Stimulated activated naive CD8-positive, alpha-beta T cell treated with anti-CD3 and anti-CD28 coated beads, Interleukin-15, amount 100 ng/mL, for 72 hours (primary cell): ENCODE measurements at places on chromosomes 12 and 14.

DNA sequence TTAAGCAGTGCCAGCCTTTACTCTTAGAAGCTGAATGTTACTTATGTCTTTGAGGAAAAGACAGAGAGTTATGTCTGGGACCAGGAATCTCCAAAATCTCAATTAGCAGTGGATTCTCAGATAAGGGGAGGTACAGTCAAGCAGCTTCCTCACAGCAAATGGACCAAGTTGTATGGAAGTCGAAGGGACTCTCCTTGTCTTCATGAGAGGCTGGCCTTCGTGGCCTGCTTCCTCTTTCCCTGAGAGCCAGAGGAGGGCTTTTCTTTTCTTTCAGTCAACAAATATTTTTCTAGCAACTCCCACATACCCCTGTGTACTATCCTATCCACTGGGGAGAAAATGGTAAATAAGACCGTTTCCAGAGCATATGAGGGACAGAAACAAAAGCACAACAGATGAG is 6.6 kb upstream of the WNT5B start:
- DNase-seq: no peak

DNA sequence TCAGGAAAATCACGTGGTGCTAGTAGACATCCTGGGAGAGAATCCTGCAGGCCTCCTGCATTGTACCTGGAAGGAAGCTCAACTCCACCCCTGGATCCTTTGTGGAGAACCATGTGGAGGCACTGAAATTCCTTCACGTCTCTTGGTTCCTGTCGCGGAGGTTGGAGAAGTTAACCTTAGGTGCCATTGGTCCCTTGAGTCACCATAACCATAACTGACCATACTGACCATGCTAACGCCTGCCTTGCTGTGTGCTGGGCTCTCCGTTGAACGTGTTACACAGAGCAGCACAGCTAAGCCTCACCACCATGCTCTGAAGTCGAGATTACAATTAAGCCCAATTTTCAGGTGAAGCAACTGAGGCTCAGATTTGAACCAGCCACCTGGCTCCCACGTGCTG is 18.6 kb downstream of the C14orf132 start:
- no peak for DNase-seq

- DNase-seq: no peak
These were observed 74.1 kb upstream of the SLC38A2 start for GRCh38 chr12:46446645-46447044.

- DNase-seq: no peak
These were observed 65.8 kb downstream of the TRIM9 start for GRCh38 chr14:51028851-51029754.

DNA sequence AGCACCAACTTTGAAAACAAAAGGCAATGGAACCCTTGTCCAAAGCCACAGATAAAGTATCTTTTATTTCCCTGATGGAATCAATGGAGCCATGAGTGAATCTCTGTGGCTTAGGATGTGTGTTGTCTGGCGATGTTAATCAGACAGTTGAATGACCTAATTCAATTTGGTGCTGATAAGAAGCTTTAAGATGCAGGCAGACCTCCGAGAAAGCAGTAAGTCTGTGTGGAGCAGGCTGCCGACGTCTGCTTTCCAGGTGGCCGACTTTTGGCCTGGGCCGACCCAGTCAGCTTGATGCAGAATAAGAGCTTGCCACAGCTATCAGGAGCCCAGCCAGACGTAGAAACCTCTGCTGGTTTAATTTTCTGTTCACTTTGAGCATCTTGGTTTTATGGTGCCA is 21.1 kb upstream of the TMEM132C start:
- no peak for DNase-seq

- no peak for DNase-seq
These were observed 82.8 kb upstream of the PLEKHG7 start for GRCh38 chr12:92619730-92620684.

GRCh38 chr12:1821805-1822204 is 1.4 kb downstream of the LRTM2 start:
- DNase-seq: no peak

GRCh38 chr14:22565391-22565945 is 23.6 kb downstream of the DAD1 start:
- DNase-seq: no peak

DNA sequence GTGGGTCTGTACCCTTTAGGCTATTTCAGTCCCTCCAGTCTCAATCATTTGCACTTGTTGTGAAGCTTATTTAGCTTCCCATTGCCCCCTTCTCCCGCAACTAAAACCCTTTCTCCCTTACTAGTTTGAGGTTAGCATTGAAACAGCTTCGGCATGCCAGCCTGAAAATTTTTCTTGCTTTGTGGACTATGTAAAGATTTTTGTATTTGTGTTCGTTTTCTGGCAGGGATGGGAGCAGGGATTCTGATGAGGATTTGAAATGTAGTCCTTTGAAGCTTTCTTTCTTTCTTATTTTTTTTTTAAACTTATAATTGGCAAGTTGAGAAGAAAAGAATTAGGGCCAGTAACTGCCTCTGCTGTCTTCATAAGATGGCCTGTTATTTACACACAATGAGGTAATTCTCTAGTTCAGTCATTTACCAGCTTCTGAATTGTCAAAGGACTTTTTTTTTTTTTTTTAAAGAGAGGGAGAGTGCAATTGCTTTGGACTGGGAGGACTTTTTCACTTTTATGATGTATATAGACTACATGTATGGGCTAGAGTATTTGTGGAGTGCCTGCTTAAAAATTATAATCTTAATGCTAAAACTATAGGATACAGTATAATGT is 29.0 kb downstream of the PALS1 start:
- no peak for DNase-seq

DNA sequence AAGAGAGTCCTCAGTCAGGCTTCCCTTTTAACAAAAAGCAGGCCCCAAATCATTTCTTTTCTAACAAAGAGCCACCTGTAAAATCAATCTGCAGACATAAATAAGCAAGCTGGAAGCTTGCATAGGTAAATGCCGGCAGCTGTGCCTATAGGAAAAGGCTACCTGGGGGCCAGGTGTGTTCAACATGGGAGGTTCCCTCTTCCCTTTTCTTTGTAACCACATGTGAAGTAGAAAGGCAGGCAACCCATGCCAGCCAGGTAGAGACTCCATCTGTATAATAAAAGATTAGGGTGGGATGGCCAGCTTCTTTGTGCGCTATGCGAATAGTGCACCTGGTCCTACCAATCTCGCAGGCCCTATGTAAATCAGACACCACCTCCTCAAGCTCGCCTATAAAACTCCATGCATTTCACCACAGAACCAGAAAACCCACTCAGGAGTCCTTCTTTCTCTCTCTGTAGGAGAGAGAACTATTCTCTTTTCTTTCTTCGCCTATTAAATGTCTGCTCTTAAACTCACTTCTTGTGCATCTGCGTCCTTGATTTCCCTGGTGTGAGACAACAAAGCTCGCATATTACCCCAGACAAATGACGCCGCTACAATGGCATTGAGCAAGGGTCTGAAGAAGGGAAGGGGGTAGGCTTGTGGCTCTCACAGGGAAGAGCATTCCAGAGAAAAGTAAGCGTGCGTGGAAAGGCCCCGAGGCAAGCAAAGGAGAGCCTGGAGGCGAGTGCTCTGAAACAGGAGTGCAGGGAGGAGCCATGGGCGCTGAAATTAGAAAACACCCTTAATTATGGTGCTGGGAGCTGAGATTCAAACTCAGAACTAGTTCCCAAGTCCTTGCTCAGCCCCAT is 67.2 kb downstream of the TTC9 start:
- no peak for DNase-seq

DNA sequence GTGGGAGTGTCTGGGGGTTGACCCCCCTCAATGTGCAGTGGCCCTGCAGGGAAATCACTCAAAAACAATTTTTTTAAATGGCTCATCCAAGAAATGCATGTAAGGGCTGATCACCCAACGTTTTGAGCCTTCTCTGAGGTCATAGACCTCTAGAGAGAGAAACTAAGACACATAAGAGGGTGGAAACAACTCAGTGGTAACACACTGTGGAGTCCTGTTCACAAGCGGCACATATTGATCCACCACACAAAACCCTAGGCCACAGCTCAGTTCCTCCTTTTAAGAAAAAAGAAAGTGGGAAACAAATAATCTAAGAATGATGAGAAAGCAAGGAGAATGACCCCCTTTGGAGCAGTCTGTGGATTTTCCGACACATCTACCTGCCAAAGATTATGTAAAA is 83.0 kb upstream of the METAP2 start:
- DNase-seq: no peak

- DNase-seq: no peak
These were observed 732.4 kb downstream of the AACS start for GRCh38 chr12:125797421-125798175.

GRCh38 chr12:7293670-7294069 is 10.2 kb upstream of the ACSM4 start:
- no peak for DNase-seq

DNA sequence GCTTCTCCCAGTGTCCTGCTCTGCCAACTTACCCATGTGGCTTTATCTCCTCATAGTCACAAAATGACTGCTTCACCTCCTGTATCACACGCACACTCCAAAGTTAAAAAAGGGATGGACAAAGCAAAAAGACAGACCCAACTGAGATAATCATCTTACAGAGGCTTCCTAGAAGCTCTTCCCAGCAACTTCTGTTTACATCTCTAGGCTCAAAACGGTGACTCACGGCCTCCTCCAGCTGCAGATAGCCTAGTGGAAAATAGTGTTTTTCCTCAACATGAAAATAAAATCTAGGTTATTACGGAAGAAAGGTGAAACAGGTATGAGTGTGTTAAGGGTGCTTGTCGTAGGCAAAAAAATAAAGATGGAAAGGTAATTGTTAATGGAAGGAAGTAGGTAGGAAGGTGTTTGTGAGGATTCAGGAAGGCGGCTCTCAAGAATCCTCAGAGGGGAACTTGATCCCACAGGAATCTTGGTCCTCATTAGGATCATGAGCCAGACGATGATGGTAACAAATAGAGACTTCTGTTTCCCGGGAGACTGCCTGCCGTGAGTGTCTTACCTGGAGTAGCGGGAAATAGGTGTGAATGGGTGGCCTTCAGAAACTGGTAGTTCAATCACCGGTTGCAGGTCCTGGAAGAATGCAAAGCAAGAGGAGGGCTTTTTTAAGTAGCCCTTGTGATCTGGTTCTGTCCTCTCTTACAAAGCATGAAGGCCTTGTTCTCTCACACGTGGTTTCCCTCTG is 487.5 kb upstream of the TMEM132C start:
- DNase-seq: no peak

DNA sequence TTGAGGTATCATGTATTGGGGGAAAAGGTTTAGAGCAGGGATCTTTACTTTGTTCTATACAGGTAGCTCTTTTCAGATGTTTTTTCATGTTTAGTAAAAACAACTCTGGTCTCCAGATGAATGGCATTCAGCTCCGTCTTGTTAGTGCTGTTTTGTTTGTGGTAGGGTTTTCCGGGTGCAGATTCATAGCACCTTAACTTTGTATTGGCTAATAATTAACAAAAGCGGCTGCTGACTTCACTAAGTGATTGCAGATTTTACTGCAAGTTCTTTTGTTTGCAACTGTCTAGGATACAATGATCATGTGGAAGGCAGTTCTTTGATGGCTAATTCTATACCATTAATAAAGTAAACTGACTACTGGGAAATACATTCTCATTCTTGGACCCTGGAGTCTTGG is 32.2 kb upstream of the BHLHE41 start:
- no peak for DNase-seq

- no peak for DNase-seq
These were observed 73.9 kb upstream of the PLEKHA5 start for GRCh38 chr12:19055589-19055988.

GRCh38 chr12:45779936-45780335 is 50.4 kb downstream of the ARID2 start:
- no peak for DNase-seq

GRCh38 chr12:56243731-56244181 is 13.9 kb downstream of the SLC39A5 start:
- no peak for DNase-seq

- no peak for DNase-seq
These were observed 3.4 kb downstream of the PPTC7 start for GRCh38 chr12:110579535-110580253.

GRCh38 chr14:49923442-49923841 is 30.6 kb downstream of the ARF6 start:
- no peak for DNase-seq

DNA sequence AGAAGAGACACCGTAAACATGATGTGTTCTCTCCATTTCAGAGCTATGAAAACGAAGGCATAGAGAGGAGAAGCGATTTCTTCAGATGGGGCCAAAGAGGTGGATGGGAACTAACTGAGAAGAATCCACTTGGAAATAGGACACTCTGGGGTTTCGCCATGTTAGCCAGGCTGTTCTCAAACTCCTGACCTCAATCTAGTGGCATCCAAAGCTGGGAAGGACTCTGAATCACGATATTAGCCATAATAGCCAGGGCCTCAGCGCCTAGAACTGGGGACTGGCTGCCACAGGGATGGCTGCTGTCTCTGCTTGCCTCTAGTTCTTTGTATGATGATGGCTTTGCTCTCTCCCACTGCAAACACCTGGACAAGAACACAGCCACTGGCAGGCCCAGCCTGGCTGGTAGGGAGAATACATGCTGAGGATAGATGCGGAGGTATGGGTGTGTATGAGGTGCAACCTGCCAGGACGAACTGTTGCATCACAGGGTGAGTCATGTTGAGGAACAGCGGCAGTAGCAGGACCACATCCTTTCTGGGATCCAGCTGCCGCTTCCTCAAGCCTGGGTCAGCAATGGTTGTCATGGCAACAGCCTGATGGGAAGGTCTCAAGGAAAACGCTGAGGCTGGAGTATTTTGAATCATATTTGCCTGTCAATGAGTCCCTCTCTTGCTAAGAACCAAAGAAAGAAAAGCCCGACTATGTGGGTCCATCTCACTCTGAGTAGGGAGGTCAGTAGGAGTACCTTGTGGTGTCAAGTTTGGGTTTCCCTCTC is 31.1 kb downstream of the CCDC177 start:
- peak; percentile 30 for DNase-seq

- no peak for DNase-seq
These were observed 114.7 kb upstream of the MYL2 start for GRCh38 chr12:111034886-111035577.

DNA sequence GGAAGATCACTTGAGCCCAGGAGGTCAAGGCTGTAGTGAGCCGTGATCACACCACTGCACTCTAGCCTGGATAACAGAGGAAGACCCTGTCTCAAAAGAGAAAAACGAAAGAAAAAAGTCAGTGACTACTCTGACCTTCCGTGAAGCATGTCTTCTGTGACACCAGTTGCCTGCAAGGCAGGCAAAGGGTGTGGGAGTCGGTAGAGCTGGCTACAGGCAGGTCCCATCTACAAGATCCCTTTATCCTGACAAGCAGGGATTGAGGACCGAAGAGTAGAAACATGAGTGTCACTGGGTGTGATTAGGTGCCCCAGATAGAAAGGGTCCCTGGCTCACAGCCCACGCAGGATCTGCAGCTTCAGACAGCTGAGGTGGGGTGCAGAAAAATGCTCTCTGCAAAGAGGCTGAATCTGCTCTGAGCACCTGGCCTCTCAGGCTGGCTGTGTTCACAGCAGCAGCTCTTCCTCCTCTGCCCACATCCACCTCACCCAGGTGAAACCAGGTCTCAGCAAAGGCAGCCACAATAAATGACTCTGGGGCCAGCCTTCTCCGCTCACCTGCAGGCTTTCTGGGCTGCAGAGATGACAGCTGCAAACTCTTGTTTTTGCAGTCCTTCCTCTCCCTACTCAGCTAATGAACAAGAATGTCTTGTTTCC is 28.6 kb upstream of the HSP90B1 start:
- peak; percentile 28 for DNase-seq

- no peak for DNase-seq
These were observed 421.9 kb upstream of the PRICKLE1 start for GRCh38 chr12:43011383-43011926.

- no peak for DNase-seq
These were observed 70.8 kb upstream of the TMCC3 start for GRCh38 chr12:94721173-94721572.

- no peak for DNase-seq
These were observed 6.2 kb upstream of the TMCC3 start for GRCh38 chr12:94656556-94656955.
